NCI-H82 (cell line): ENCODE measurements at places on chromosomes 12 and 14.

DNA sequence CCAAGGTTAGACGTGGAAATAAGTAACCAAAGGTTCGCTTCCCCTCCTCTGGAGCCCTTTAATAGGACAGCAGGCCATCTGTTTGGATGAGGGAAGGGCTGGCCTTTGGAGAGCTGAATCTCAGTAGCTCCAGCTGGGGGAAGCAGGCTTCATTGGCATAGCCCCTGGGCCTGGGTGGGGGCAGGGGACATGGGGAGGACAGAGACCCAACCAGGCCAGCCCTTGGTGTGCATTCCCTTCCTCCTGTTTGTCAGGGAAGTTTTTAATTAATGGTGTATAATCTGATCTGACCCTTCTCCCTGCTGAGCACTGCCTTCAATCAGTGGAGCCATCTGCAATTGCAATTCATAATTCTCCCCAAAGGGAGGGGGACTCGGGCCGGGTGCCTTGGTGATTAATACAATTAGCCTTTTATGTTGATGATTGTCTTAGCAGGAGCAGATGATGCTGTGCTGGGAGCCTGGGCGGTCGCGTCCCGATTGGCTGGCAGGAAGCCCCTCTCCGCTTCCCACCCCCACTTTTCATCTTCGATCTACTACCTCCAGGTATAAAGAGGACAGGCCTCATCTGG is 6.4 kb downstream of the AQP6 start:
- peak; percentile 100 for DNase-seq

DNA sequence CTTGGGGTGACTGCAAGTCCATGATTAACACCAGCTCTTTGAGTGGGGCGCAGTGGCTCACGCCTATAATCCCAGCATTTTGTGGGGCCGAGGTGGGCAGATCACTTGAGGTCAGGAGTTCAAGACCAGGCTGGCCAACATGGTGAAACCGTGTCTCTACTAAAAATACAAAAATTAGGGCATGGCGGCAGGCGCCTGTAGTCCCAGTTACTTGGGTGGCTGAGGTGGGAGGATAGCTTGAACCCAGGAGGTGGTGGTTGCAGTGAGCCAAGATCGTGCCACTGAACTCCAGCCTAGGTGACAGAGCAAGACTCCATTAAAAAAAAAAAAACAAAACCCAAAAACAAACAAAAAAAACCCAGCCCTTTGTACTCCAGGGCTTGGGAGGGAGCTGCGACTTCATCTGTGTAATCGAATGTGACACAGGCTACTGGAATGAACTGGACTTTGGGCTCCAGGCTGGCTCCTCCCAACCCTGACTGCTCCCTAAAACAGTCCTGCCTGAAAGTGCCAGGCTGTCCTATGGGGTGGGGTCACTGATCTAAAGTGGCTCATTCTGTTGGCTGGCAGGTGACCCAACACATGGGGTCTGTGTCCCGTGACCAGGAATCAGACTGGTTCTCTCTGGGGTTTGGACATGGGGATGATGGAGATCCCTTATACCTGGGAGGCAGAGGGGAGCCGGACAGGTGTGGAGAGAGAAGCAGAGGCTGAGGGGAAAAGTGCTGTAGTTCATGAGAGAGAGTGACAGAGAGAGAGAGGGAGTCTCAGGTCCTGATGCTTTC is 9.3 kb upstream of the C12orf43 start:
- no peak for DNase-seq

- peak; percentile 72 for DNase-seq
These were observed 580.4 kb downstream of the VRK1 start for GRCh38 chr14:97377550-97377949.

DNA sequence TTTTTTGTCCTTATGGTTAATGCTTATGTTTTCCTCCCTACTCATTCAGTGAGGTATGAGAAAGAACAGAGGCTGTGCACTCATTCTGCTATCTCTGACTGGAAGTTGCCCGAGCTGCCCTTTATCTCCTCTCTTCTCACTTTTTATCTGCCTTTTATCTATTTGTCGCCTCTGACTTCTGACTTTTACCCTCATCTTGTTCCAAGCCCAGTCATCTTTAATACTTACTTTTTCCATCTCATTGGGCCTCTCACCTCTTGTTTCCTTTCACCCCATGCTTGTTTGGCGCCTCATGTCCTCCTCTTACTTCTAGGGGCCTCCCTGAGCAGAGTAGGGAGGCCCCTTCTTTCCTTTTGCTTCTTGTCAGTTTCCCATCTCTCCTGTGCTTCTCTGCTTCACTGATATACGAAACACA is 50.7 kb downstream of the DIP2B start:
- DNase-seq: no peak

DNA sequence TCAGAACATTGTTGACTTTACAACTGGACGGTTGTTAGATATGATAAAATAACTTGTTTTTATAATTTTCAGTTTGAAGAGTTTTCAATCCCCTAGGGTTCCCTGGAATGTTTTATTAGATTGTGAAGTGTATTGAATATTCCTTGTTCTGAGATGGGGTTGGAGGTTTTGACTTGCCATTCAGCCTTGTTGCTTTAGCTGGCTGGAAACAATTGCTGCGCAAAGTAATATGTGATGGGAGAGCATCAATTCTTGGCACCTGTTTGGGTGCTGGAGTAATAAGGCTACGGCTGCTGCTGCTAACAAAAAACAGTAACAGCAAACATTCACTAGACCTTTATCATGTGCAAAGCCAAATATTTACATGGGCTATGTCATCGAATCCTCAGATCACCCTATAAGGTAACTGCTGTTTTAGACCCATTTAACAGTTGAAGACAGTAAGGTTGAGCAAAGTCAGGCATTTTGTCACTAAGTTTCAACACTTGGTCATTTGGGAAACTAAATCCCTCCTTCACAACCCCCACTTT is 241.0 kb upstream of the TBX3 start:
- no peak for DNase-seq

DNA sequence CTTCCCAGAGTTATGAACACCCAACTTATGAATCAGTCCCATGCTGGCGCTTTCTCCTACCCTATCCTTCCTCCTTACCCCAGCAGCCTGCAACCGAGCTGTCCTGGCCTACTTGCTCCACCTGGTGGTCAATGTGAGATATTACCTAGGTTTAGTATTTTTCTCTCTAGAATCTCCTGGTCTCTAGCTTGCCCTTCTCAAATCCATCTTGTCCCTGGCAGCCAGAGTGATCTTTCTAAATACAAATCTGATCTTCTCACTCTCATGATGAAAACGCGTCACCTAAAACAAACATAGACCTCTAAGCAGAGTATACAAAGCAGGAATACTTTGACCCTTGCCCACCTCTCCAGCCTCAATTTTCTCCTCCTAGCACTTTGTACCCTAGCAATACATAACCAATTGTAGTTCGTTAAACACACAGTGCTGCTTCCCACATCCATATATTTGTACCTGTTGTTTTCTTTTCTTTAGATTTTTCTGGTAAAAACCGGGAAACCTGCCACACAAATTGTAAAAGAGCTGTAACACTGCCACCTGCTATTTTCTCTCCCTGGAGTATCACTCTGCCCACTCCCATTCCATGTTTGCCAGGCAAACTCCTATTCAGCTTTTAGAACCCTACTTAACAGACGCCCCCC is 20.0 kb upstream of the TCP11L2 start:
- DNase-seq: peak; percentile 79

- DNase-seq: peak; percentile 9
These were observed 1.4 kb downstream of the APAF1 start for GRCh38 chr12:98646294-98647090.

DNA sequence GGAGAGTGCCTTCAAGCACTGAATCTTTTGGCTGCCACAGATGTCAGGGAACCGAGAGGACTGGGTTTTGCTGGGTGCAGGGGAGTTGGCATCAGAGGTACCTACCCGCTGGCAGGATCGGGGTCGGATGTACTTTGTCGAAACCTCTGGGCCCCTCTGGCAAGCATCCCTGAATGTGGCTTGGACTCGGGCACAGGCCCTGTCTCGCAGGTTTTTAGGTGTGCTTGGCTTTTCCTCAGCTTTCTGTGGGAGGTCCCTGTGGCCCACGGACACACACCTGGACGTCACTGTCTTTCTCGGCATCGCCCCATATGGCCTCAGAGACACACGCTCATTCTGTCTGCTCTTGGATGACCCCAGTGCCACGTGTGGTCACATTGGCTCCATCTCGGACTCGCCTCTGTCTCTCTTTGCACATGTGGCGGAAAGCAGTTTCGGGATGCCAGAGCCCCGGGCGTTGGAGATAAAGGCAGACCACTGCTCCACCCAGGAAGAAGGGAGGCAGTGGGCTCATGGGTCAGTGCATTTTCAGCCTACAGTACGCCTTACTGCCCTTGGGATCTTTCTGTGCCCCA is 769.6 kb upstream of the ALG10B start:
- DNase-seq: no peak

DNA sequence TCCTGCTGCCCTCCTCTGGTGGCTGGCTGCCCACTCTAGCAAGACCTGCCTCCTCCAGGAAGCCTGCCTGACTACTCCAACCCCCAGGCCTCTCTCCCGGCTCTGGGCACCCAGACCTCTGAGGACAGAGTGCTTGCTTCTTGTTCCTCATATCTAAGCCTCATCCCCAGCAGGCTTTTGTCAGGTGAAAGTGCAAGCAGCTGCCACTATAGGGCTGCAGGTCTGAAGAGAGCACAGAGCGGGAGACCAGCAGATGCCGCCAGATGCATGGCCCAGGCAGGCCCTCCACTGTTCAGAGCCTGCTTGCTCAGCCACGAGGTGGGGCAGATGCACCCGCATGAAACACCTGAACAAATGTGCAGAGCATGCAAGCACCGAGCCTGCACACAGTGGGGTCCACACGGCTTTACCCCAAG is 73.0 kb downstream of the SERPINA3 start:
- DNase-seq: peak; percentile 7

DNA sequence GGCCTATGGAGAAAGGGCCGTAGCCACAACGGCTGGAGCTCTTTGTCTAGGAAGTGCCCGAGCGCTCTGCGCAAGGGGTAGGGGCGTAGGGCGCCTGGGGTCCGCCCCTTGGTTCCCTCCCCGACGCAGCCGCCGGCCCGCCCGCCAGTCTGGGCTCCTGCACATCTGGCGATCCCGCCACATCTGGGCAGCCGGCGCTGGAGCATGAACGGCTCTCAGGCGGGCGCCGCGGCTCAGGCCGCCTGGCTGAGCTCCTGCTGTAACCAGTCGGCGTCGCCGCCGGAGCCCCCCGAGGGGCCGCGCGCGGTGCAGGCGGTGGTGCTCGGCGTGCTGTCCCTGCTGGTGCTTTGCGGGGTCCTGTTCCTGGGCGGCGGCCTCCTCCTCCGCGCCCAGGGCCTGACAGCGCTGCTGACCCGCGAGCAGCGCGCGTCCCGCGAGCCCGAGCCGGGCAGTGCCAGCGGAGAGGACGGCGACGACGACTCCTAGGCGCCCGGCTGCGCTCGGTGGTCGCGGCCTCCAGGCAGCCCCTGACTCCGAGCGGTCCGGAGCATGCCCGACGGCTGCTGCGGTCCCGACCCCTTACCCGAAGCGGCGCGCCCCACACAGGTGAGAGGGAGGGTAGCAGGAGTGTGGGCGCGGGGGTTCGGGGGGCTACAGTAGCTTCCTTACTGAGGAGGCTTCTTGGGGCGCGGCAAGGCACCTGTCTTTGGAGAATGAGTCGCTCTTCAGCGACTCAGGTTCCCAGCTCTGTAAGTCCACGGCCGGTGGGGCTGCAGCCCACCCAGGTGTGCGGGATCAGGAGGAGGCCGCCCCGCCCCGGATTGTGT is at the start of gene SMIM41:
TSS of gene SMIM41 (plus strand) at position 129 of the 827 bp plus-strand sequence. CDS start at position 205, 76 bp downstream.
- DNase-seq: no peak

GRCh38 chr12:4118017-4118510 is 155.5 kb upstream of the CCND2 start:
- DNase-seq: no peak

DNA sequence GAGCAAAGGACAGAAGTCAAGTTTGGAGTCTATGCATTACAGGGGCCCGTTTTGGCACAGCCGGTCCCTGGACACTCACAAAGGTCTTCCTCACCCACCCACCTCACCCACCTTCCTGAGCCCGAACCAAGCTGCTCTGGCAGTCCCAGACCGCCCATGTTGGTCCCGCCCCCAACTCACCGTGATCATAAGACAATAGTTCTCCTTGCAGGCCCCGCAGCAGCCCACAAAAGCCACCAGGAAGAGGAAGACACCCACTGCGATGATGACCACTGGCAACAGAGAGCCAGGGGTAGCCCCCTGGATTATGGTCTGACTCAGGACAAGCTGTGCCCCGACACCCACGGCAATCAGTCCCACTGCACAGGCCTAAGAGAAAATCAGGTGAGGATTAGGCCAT is 1.8 kb downstream of the CD63 start:
- no peak for DNase-seq

- DNase-seq: no peak
These were observed 91.2 kb downstream of the SLC25A21 start for GRCh38 chr14:37081218-37081617.

GRCh38 chr14:79242666-79243065 is 968.6 kb downstream of the DIO2 start:
- DNase-seq: no peak

GRCh38 chr12:97301576-97301975 is 161.0 kb upstream of the RMST start:
- peak; percentile 99 for DNase-seq

GRCh38 chr12:131438881-131439280 is 272.0 kb upstream of the SFSWAP start:
- DNase-seq: peak; percentile 19

DNA sequence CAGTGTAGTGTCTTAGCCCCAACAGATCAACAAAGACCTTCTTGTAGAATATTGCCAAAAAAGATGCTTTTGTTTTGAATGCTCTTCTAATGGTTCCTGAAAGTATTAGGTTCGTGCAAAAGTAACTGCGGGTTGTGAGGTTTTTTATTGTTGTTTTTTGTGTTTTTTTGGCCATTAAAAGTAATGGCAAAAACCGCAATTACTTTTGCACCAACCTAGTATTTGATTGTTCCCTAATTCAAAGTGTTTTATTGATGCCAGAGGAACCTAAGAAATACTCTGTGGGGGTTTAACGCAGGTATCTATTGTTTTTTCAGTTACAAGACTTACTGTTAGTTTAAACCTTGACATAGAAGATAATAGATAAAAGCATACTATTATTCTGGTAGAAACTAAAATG is 150.8 kb upstream of the DAAM1 start:
- no peak for DNase-seq

- DNase-seq: no peak
These were observed 23.2 kb upstream of the RIN3 start for GRCh38 chr14:92490239-92490959.

- DNase-seq: peak; percentile 93
These were observed at the start of gene MARCHF9 for GRCh38 chr12:57754411-57755193. Gene MARCHF9, plus strand, starts transcription at chr12:57755103. Its CDS starts 426 bp downstream, at chr12:57755529.

GRCh38 chr12:76311796-76312195 is 36.4 kb downstream of the BBS10 start:
- no peak for DNase-seq

GRCh38 chr12:65603438-65604351 is 220.6 kb upstream of the HMGA2 start:
- peak; percentile 55 for DNase-seq

DNA sequence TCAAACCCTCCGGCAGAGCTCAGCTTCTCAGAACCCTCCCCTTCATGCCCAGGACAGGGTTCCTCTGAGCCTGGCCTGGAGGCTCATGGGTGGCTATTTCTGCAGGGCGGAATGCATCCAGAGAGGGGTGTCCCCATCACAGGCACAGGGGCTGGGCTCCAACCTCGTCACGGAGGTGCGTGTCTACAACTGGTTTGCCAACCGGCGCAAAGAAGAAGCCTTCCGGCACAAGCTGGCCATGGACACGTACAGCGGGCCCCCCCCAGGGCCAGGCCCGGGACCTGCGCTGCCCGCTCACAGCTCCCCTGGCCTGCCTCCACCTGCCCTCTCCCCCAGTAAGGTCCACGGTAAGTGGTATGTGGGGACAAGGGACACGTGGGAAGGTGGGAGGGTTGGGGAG is 15.7 kb downstream of the HNF1A start:
- no peak for DNase-seq
